ENCODE measurements at places on chromosomes 3 and 15. TPM values are rescaled to one million over a fixed set of nuclear protein-coding genes. Genes with fewer than 3 reads are reported as not detected.

CD200 gene
- total RNA-seq, result 1.1 TPM

MUSTN1 gene
- not detected for total RNA-seq

GLDN gene
- under 0.01 TPM for total RNA-seq

TMEM108 gene
- total RNA-seq, result 0.18 TPM

GOLGA8R gene
- 1.1 TPM for total RNA-seq

PIF1 gene
- 5.3 TPM for total RNA-seq

ITGA11 gene
- total RNA-seq, result 2.5 TPM

ACTC1 gene
- total RNA-seq, result 0.83 TPM

ATP13A4 gene
- total RNA-seq, result not detected

RGMA gene
- total RNA-seq, result 0.18 TPM

Data from IMR-90 (cell line).